ENCODE measurements at places on chromosomes 13 and 19.

DNA sequence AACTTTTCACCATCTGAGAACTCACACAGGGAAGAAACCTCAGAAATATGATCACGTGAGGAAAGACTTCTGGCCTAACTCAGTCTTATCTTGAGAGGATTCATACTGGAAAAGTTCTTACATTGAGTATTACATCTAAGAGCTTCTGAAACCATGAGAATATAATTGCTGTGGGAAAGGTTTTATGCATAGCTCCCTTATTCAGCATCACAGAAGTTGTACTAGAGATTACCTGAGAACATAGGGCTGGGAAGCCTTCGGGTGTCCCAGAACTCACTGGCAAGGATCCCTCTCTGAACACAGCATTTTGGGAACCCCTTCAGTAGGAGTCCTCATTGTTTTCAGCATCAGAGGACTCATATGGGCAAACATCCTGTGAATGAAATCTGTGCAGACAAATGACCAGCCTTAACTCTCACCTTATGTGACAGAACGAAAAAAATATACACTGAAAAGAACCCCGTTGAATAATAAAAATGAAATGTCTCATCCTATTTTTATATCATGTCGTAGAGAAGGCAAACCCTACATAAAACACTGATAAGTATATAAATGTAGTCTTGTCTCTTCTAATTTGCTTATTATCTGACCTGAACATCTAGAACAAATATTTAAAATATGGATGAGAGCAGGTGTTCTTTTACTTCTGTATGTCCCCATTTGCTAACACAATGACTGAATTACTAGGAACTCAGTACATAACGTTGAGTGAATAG lies 14.2 kb downstream of the ZNF274 start:
- DNase-seq = no peak

- no peak for DNase-seq
Measured at GRCh38 chr19:9086761-9087160, at the start of gene OR1M1. Gene OR1M1 (plus strand): TSS chr19:9087061. CDS start chr19:9093245, 6,184 bp downstream.

DNA sequence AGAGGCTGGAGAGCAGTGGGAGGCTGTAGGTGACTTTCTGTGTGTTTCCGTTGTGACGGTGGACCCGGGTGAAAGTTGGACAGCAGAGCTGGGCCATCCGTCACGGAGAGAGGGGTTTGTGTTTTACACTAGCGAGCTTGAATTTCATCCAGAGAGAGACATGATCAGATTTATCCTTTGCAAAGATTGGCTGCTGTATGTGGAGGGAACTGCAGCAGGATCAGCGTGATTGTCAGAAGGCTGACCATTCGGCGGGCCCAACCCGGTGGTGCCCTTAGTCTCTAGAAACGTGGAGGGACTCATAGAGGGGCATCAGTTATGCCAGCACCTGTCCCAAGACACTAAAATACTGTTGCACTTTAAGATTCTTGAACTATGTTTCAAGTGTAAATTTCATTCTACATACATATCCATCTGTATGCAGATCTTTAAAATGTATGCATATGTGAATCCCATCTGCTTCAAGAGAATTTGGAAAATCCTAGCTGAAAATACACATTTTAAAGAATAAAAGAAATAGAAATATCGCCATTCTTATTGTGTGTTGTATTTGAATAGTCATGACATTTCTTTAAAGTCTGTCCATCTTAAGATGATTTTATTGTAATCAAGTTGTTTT lies 7.0 kb downstream of the FAM124A start:
- no peak for DNase-seq

DNA sequence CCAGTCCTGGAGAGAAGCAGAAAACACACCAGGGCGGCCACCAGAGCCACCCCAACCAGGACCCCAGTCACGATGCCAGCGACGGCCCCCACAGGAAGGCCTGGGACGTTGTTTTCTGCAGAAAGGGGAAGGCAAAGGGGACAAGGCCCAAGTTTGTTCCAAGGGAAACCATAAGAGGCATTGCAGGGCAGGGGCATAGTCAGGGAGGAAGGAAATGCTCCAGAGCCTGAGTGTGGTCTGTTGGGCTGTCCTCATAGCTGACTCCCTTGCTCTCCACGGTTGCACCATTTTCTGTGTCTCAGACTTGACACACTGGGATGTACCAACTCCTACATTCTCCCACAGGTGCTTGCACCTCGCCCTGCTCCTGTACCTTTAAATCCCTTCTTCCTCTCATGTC lies 5.2 kb downstream of the CEACAM4 start:
- no peak for DNase-seq

- DNase-seq = no peak
Measured at GRCh38 chr19:10464456-10464855, 38.7 kb downstream of the KEAP1 start.

DNA sequence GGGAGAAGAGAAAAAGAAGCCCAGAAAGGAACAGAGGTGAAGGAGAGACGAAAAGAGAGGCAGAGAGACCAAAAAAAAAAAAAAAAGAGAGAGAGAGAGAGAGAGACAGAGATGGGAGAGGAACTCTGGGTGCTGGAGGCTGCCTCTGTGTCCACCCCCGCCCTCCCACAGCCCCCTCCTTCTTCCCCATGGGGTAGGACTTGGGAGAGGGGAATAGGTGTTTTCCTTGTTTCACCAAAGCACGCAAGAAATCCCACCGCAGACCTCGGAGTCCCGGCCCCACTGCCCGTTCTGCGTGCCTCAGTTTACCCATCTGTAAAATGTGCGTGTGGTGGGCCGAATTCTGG lies 4.9 kb downstream of the ONECUT3 start:
- DNase-seq = no peak

DNA sequence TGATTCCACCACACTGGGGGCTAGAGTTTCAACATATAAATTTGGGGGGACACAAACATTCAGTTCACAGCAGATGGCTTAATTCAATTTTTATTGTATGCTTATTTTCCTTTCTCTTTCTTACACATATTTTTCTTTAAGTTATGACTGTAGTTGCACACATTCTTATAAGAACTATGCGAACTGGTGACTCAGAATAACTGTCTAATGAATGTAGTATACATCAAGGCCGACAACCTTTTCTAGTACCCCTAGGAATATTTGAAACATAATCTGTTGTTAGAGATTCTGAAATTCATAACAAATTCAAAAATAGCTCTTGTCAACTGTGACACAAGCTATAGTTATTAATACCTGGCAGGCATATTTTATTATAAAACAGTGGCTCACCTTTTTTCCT lies 695.6 kb downstream of the PCDH9 start:
- no peak for DNase-seq

DNA sequence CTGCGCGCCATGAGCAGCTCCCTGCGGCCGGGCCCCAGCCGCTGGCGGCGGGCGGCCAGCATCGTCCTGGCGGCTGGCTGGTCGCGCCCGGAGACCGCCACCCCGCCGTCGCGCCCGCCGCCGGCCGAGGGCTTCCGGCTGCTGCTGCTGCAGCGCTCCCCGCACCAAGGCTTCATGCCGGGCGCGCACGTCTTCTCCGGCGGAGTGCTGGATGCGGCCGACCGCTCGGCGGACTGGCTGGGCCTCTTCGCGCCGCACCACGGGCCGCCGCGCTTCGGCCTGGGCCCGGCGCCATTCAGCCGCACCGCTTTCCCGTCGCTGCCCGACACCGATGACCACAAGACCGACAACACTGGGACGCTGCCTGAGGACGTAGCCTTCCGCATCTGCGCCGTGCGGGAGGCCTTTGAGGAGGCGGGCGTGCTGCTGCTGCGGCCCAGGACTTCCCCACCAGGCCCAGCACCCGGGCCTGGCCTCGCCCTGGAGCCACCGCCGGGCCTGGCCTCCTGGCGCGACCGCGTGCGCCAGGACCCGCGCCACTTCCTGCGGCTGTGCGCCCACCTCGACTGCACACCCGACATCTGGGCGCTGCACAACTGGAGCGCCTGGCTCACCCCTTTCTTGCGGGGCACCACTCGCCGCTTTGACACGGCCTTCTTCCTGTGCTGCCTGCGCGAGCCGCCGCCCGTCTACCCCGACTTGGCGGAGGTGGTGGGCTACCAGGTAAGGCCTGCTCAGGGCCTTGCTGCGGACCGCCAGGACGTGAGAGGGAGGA lies 518 bp downstream of the NUDT19 start:
- peak; percentile 22 for DNase-seq

- DNase-seq = no peak
Measured at GRCh38 chr13:44648392-44649103, 72.4 kb upstream of the TSC22D1 start.

DNA sequence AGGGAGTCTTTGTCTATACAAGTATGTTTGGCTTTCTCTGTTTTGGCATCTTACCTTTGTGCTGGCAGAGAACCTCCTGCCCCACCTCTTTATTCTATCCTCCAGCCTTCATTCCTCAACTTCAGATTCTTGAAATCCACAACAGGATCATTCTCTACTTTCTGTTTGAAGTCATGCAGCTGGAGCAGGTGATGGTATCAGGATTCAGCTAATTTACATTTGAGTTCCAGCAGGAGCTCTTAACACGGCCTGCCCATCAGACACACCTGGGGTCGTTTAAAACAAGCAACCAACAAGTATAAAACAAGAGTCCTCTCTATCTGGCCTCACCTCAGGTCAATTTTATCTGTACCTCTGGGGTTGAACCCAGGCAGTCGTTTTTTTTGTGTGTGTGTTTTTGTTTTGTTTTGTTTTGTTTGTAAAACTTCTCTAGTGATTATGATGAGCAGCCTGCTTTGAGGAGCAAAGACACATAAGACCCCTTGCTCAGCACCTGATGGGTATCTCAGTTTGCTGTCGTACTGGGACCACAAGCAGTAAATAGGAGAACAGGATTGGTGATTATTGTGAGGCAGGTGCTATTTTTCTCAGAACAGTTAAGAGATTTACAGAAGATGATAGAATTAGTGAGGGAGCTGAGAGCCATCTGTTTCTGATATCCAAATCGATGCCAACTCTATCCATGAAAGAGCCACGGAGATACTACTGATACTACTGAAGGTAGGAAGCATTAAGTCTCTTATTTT lies 78.4 kb downstream of the GPC6 start:
- no peak for DNase-seq

- no peak for DNase-seq
Measured at GRCh38 chr13:42735010-42735409, 46.4 kb upstream of the FAM216B start.

- no peak for DNase-seq
Measured at GRCh38 chr13:76754414-76754813, 131.8 kb downstream of the KCTD12 start.

GRCh38 chr13:73058432-73058735 lies 421 bp upstream of the KLF5 start:
- no peak for DNase-seq

- DNase-seq = no peak
Measured at GRCh38 chr19:13262450-13262849, 112.2 kb downstream of the IER2 start.

DNA sequence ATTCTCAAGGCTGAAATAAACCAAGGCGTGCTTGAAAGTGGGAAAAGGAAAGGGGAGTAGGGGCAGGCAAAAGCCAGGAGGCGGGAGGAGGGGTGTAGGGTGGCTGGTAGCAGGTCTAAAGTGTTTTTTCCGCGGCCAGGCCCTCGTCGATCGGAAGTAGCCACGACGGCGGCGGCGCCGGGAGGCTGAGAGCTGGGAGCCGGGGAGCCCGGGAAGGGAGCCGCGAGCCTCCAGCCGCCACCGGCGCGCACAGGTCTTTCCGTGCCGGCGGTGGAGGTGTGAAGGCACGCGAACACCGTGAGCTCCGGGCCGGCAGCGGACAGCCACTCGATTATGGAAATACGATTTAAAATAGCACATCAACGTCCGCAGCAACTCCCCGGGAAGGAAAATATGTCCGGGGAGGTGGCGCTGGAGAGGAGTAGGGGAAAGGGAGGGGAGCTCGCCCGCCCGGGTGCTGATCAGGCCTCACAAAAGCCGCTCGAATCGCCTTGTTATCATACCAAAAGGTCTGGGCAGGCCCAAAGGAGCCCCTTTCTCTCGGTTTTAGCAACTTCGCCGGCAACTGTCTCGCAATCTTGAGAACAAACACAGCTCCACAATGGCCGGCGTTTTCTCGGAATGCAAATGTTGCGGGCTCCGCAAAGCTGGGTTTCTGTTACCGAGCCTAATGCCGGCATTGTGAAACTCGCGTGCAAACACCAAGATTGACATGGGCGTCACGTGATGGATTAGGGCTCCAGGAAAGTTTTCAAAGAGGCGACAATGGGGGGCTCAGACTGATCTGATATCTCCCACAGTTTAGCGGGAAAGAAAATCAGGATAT lies 2.9 kb upstream of the PCDH8 start:
- no peak for DNase-seq

DNA sequence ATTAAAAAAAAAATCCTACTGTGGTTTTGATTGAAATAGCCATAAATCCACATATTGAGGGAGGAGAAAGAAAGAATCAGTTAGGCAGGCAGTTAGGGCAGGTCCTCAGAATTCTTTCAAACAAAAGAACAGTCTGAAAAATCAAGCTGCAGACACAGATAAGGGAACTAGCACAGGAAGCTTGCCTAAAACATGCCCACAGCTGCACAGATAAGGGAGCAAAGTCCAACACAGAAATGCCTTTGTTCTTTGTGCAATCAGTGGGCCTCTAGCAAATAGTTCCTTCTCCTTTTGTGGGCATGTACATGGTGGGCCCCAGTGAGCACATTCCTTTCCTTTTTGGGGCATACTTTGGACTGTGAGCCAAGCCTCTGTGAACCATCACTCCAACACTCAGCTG lies 42.7 kb downstream of the UTP14C start:
- no peak for DNase-seq

GRCh38 chr19:58538257-58539168 lies 5.4 kb upstream of the TRIM28 start:
- no peak for DNase-seq

- no peak for DNase-seq
Measured at GRCh38 chr19:4576016-4576933, 16.8 kb upstream of the SEMA6B start.

DNA sequence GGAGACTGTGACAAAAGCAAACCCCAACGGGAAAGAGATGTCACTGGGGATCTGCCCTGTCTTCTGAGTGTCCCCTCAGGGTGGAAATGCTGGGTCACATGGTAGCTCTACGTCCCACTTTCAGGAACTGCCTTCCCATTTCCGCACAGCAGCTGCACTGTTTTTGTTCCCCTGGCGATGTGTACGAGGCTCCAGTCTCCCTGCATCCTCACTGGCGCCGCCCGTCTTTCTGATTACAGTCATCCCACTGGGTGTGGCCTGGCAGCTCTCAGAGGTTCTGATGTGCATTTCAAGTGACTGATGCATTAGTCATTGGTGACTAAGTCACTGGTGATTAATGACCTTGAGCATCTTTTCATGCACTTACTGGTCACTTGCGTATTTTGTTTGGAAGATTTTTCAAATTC lies 21.2 kb downstream of the PCID2 start:
- peak; percentile 95 for DNase-seq

DNA sequence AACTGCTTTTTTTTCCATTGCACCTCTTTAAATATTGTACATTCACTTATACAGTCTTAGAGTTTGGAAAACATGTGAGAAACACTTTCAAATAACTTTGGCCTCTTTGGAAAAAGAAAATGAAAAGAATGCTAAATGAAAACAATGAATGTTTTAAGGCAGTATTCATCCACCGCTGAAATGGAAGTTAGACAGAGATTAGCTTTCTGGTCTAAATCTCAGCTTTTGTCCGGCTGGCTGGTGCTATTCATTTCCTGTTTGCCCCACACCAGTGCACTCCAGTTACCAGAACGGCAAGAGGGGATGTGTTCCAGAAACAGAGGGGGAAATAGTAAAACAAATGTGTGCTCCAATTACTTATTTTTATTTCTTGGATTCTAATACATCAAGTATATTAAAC lies 1201.3 kb downstream of the EFNB2 start:
- no peak for DNase-seq

All from AG09319 (cell line).